ENCODE measurements at places on chromosomes 4 and X.
A peak's percentile ranks its signal among the peaks of the same experiment; 100 is the strongest.

- DNase-seq, result no peak
Measured at GRCh38 chr4:161931089-161931488, 232.7 kb downstream of the FSTL5 start.

GRCh38 chr4:17578482-17578891, 1.5 kb downstream of the LAP3 start:
- peak; percentile 27 for DNase-seq

- DNase-seq, result peak; percentile 32
Measured at GRCh38 chr4:152535360-152535902, 461 bp downstream of the FBXW7 start.

DNA sequence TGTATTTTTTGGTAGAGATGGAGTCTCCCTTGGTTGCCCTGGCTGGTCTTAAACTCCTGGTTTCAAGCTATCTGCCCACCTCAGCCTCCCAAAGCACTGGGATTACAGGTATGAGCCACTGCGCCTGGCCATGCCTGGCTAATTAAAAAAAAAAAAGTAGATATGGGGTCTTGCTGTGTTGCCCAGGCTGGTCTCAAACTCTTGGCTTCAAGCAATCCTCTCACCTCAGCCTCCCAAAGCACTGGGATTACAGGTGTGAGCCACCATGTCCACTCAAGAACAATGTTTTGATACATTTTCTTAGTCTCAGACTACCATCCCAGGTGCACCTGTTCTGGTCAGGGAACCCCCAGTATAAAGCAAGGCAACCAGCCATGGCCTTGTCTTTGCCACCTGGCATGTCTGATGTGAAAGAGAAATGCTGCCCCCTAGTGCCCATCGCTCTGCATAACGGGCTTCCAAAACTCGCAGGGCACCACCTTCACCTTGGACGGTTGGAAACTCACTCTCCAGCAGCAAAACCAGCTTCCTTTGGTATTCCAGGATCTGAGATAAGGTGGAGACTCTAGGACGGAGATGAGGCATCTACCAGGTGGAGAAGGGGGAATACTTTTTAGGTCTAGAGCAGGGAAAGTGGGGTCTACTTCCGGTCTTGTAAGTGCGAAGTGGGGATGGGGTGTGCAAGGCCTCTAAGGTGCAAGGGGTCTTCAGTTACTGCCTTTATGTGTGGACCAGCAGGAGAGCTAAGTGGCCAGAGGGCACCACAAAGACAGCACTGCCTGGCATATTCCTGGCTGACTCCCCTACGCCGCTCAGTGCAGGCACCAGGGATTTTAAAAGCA, 47.7 kb upstream of the AFAP1 start:
- peak; percentile 87 for DNase-seq

Measured in activated CD4-positive, alpha-beta memory T cell treated with anti-CD3 and anti-CD28 coated beads for 36 hours (primary cell).